ENCODE measurements at places on chromosomes 6 and 20.

DNA sequence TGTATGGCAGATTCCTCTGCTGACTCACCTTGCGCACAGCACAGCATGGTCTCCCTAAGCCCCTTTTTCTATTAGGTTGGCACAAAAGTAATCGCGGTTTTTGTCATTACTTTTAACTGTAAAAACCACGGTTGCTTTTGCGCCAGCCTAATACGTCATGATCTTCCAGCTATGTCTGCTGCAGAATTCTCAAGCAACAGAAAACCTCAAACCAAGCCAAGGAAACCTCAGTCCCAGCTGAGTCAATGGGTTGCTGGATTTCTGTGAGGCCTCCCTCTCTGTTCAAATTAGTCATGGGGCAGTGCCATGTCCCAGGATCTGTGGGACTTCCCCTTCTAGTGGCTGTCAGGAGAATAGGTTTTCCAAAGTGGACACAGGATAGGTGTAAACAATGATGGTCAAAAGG is 15.7 kb upstream of the ENPP1 start:
- DNase-seq = no peak

GRCh38 chr6:169165561-169166300 is 87.9 kb downstream of the THBS2 start:
- DNase-seq = no peak

GRCh38 chr6:167214206-167214605 is 56.4 kb upstream of the GPR31 start:
- DNase-seq = no peak

GRCh38 chr6:170226647-170227046 is 64.2 kb downstream of the DLL1 start:
- DNase-seq = no peak

DNA sequence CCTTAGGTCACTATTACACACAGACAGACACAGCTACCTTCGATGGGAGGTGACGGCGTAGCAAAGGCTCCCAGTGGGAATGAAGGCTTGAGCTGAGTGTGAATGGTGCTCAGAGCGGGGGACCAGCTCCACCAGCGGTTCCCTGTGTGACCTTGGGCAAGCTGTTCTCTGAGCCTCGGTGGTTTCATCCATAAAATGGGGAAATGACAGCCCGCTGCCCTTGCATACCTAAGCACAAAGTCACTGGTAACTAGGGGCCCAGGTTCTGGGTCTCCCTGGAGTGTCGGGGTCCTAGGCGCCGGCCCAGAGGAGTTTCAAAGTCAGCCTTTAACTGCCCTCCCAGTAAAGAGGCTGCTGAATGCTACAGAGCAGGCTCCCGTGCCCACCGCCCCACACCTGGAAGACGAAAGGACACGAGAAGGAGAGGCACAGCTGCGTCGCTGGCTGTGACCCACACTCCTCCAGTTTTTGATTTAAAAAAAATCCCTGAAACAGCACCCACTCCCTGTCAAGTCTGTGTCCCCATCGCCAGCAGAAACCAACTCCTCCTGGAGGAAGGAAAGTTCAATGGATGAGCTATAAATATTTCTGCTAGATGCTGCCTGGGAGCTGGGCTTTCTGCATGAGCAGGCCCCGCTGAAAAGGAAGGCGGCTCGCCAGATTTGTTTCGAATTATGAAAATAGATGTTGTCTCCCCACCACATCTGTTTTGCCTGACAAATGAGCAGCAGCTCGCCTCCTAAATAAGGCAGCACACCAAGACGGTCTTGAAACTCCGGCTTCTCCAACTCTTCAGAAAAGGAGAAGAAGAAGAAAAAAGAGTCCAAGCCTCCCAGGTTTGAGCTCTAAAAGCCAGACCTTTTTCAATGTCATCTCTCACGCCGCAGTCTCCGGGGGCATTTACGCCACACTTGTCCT is 27.4 kb downstream of the PMEPA1 start:
- no peak for DNase-seq

DNA sequence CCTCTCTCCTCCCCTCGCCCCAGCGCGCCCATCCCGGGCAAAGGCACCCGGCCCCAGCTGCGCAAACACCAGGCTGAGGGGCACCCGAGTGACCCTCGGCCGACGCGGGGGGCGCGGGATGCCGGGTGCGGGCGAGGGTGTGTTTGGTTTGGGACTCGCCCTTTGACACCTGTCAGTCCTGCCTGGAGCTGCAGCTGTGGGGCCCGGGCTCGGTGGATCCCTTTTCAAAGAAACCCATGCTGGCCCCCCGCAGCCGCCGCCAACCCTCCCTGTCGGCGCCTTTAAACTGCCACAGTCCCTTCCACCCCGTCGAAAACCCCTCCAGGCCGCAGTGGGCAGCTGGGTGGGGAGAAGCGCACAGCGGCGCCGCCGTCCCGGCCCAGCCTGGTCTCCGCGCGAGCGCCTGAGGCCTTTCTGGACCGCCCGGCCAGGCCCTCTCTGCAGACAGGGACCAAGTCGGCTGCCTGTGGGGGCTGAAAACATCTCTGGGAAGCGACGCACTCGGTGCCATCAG is 5.5 kb downstream of the FOXQ1 start:
- DNase-seq = no peak

GRCh38 chr20:6157345-6157744 is 34.5 kb upstream of the FERMT1 start:
- no peak for DNase-seq

DNA sequence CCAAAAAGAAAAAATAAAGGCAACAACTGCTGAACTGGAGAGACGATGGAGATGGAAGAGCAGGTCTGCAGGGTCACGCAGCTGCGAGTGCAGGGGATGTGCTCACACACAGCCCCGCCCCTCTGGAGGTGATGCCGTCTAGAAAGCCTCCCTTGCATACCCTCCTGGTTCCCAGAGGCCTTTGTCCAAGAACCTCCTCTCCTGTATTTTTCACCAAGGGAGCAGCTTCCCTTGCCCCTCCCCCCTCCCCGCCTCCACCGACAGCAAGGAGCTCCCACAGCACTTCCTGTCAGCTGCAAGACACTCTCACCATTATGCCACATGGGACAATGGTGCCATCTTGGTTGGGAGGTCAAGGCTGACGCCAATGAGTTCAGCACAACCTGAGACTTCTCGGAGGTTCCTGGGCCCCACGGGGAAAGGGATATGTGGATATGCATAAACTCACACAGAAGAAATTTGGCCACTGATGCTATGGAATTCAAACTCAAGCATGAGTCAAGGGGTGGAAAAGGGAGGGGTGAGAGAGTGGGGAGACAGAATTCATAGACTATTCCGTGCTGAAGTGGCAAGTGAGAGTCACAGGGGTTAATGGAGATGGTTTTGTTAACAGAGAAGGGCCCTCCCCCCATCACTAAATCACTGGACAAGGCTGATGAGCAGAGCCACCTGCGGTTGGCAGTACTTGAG is 132.9 kb downstream of the SCML4 start:
- DNase-seq = no peak

GRCh38 chr6:114049367-114049966 is 78.5 kb upstream of the HDAC2 start:
- no peak for DNase-seq

GRCh38 chr6:135703621-135704020 is 147.9 kb upstream of the PDE7B start:
- no peak for DNase-seq

- DNase-seq = no peak
These were observed 9.7 kb downstream of the BTN3A1 start for GRCh38 chr6:26411751-26412150.

DNA sequence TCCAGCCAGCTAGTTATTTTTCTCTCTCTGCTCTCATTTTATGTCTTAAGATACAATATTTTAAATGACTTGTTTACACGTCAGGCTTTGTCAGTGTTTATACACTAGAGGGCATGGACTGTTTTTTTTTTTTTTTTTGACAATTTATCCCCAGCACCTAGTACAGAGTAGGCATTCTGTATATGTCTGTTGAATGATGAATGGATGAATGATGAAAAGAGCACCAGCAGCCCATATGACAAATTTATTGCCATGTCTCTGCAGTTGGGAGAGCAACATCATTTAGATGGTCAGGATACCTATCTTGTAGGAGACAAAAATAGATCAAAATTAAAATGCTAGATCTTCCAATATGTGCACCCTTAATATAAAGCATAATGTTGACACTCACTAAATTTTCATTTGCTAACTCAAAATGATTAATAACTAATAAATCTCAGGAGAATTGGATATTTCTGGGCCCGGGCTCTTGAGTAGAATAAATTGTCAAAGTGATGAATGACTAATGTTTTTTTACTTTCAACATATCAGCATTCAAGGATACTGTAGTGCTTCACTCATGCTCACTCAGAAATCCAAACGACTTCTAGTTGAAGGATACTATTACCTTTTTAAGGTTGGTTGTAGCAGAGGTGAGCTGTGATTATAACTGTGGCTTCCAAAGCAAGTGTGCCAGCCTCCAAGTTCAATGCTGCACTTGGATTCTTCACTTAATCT is 200.0 kb downstream of the PHACTR1 start:
- no peak for DNase-seq

- no peak for DNase-seq
These were observed 171.9 kb upstream of the PRND start for GRCh38 chr20:4549711-4550259.

DNA sequence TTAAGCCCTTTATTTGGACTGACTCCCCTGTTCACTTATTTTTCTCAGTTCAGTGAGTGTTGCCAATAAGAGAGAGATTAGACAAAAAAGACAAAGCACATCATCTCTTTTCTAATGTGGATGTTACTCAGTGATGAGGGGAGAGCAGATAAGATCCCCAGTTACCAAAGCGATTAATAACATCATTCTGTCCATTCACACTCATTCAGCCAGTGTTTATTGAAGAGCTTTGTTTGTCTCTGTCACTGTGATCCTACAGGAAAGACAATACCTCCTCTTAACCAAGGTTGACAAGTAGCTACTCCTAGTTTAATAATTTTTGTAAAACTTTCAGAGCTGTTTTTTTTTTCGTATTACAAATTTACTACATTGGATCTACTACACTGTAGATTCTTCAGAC is 163.0 kb downstream of the EYA4 start:
- no peak for DNase-seq

DNA sequence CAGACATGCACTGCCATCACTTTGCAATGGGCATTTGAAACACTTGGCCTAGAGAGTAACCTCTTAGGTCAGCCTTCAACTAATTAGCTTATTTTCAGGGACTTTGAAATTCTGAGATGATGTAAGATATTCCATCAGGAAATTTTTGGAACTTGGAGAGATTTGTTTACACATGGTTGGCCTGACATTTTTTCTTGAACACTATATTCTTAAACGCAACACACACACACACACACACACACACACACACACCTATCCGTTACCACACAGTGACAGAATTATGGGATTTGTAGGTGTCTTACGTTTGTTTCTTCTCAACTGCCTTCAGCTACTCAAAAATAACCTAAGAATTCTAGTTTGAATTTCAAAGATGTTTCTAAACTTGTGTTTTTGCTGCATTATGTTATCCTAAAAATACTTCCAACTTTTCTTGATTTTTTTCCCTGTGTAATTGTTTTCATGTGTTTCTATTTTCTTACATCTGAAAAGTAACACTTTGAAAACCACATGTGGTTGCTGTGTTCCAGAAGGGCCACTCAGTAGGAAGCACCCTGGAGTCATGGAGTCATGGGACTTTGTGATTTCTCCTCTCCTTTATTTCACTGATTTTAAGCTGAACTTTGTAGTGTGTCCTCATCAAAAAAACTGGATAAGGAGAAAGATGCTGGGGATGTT is 31.9 kb downstream of the MARCKS start:
- DNase-seq = no peak

GRCh38 chr6:118912646-118913045 is 18.7 kb downstream of the ASF1A start:
- DNase-seq = no peak

- DNase-seq = no peak
These were observed 50.6 kb upstream of the FUCA2 start for GRCh38 chr6:143562143-143562542.

- DNase-seq = no peak
These were observed 1950.9 kb upstream of the DEFB115 start for GRCh38 chr20:29306390-29307072.

DNA sequence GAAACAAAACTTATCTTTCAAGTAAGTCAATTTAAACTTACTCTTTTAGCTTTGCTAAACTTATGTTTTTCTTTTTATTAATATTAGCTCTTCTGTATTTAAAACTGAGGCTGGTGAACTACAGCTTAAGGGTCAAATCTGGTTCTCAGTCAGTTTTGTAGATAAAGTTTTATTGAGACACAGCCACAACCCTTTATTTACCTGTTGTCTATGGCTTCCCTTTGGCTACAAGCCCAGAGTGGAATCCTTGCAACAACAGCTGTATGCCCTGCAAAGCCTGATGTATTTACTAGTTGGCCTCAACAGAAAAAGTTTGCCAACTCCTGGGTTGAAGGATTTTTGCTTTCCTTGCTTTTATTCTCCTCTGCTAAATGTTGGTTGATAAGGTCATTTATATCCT is 491.4 kb upstream of the RNF217 start:
- DNase-seq = no peak

DNA sequence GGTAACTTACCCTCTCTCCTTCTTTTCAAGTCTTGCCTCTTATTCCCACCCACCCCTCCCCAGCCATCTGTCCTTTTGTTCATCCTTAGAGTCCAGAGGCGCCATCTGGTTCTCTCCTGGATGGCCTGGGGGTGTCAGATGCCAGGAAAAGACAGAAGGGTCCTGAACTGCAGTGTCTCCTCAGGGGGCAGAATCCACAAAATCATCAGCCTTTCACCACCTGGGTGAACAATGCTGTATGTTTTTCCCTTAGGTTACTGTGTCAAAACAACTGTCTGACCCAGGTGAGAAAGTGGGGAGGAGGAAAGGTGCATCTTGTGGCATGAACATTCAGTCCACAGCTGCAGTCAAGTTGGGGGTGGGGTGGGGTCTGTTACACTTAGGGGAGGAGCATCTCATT is 47.9 kb upstream of the FYN start:
- DNase-seq = no peak

DNA sequence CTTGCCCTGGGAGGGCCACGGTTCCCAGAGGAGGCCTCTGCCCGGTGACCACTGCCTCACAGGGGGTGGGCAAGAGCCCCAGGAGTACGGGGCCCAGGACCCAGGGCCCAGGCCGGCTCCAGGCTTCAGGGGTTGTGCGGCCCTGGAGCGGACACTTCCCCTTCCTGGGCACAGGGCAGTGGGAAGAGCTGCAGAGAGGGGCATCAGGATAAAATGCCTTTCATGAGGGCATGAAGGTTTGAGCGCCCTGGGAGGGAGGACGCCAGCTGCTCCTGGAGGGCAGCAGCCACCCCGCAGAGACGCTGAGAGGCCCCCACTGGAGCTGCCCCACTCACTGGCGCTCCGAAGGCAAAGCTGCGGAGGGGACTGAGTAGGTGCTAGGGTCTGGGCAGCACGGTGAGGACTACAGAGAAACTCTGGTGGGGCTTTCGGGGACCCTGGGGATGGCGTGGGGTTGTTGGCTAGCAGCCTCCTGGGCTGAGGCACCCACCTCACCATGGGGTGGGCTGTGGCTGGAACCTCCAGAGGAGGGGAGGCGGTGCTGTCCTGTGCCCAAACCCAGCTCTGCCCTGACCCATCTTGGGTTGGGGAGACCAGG is 10.4 kb downstream of the LAMA5 start:
- DNase-seq = no peak

Measured in RWPE1 (cell line).